Small intestine (tissue), 16 donors: ENCODE measurements at places on chromosomes 13 and 19. TPM values are rescaled to one million over a fixed set of nuclear protein-coding genes. Genes with fewer than 3 reads are reported as not detected.

DNA sequence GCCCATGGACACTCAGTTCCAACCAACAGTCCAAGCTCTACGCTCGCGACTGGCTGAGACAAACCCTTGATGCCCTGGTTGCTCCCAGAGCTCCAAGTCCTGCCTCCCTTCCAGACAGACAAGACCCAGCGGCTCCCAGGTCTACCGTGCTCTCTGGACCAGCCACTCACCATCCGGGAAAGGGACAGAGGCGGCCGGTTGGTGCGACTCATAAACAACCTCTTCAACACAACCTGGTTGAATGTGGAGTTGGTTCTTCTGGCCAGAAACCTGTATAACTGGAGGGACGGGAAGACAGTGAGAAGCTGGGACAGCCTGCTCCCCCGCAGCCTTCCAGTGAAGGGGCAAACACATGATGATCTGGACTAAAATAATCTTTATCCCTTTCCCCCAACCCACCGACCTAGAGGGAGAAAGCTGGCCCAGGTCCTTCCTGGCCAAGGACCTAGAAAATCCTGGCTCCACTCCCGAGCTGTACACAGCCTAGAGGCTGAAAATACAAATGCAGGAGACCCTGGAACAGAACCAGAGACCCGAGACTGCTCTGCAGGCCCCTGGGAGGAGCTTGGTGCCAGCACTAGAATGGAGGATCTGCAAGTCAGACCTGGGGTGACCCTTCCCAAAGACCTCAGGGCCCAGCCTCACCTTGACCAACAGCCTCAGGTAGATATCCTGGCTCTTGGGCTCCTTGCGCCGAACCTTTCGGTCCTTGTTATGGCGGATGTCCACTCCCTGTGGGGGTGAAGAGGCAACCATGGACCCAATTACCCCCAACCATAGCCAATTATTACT is 1.6 kb downstream of the RPL18 start:
- H3K27me3 ChIP-seq = no peaks in the 10 kb centered on the region
- H3K36me3 ChIP-seq = peaks cover 54% of the 10 kb centered on the region
- peak overlapping the region; percentile 90 for H3K27ac ChIP-seq
- H3K4me3 ChIP-seq = peak overlapping the region; percentile 98
- H3K4me1 ChIP-seq = peaks cover 5% of the 10 kb centered on the region

GRCh38 chr19:49590071-49590970 is 661 bp upstream of the PRR12 start:
- peaks cover 15% of the 10 kb centered on the region for H3K36me3 ChIP-seq
- H3K27ac ChIP-seq = peak overlapping the region; percentile 96
- peak; percentile 98 for DNase-seq
- H3K4me3 ChIP-seq = peak overlapping the region; percentile 69
- H3K27me3 ChIP-seq = no peaks in the 10 kb centered on the region

- DNase-seq = no peak
- no peak overlapping the region for H3K27ac ChIP-seq
- no peaks in the 10 kb centered on the region for H3K4me1 ChIP-seq
- H3K27me3 ChIP-seq = no peaks in the 10 kb centered on the region
- H3K36me3 ChIP-seq = no peaks in the 10 kb centered on the region
Observed at GRCh38 chr13:110542169-110542796, 19.2 kb downstream of the RAB20 start.

- no peaks in the 10 kb centered on the region for H3K27me3 ChIP-seq
- no peaks in the 10 kb centered on the region for H3K36me3 ChIP-seq
- DNase-seq = no peak
- no peak overlapping the region for H3K27ac ChIP-seq
Observed at GRCh38 chr19:48465215-48465614, 4.0 kb upstream of the CYTH2 start.

DNA sequence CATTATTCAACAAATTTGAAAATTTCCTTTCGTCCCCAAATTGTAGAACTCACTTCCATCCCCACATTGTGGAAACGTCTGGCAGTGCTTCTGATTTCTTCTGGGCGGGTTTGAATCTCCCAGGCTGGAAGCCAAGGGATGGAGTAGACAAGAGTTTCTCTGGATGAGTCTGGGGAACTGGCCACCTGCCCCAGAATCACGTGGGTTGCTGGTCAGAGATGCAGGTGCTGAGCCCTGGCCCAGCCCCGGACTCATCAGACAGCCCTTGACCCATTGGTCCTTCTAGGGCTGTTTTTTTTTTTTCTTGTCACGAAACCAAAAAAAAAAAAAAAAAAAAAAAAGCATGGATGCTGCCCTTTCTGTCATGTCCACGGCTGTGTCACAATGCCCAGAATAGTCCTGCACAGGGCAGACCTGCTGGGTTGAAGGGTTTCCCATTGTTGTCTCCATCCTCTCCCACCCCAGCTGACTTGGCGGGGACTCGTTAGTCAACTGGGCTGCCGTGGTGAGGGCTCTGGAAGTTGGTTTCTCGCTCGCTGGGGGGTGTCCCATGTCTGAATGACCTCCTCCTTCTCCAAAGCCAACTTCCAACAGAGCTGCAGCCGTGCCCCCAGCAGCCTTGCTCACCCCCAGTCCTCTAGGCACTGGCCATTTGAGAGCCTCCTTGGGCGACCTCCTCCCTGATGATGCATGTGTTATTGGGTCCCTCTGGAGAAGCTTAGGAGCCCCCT is 12.8 kb downstream of the CHST8 start:
- no peak overlapping the region for H3K4me3 ChIP-seq
- H3K27me3 ChIP-seq = peaks cover 4% of the 10 kb centered on the region
- H3K4me1 ChIP-seq = no peaks in the 10 kb centered on the region
- H3K27ac ChIP-seq = no peak overlapping the region

GRCh38 chr19:55633861-55634260 is 6.9 kb upstream of the ZNF580 start:
- H3K27ac ChIP-seq = no peak overlapping the region
- H3K4me1 ChIP-seq = peaks cover 10% of the 10 kb centered on the region
- DNase-seq = no peak
- H3K36me3 ChIP-seq = no peaks in the 10 kb centered on the region
- no peak overlapping the region for H3K4me3 ChIP-seq
- no peaks in the 10 kb centered on the region for H3K27me3 ChIP-seq

ZNF616 gene
- 2.5 TPM for polyA plus RNA-seq

RNF225 gene
- not detected for polyA plus RNA-seq

GAPDHS gene
- polyA plus RNA-seq = not detected

GFY gene
- polyA plus RNA-seq = not detected

CELF5 gene
- 0.70 TPM for polyA plus RNA-seq

ZNF492 gene
- not detected for polyA plus RNA-seq

GGN gene
- 1.9 TPM for polyA plus RNA-seq
